GM10248 (cell line): ENCODE measurements at places on chromosomes 16 and 17.

DNA sequence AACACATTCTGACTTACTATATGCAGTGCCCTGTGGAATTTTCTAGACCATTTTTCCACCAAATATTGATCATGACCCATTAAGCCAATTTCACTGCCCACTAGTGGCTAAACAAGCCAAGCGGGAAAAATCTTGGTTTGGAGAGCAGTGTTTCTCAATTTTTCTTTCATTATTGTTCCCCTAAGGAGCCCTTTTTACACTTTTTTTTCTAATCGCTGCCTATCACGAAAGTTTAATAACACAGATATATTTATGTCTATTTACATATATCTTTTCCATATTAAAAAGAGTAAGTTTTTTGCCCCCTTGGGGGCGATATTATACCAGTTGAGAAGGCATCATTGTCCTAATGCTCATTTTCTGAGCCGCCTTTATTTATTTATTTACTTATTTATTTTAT, 10.8 kb upstream of the TLCD3B start:
- DNase-seq: no peak

GRCh38 chr16:4369007-4369733, 2.5 kb upstream of the VASN start:
- DNase-seq: no peak

GRCh38 chr17:62627219-62627903, at the start of gene MRC2:
MRC2 (plus strand) TSS chr17:62627670; CDS start chr17:62627803, 133 bp downstream.
- peak; percentile 67 for DNase-seq

- no peak for DNase-seq
These were observed 50.4 kb downstream of the SLFN5 start for GRCh38 chr17:35293151-35293847.

GRCh38 chr16:76114681-76115080, 162.5 kb upstream of the CNTNAP4 start:
- DNase-seq: no peak

- DNase-seq: no peak
These were observed 143.2 kb upstream of the CDH5 start for GRCh38 chr16:66223176-66223780.
